ENCODE measurements at places on chromosomes 5 and 9.

GRCh38 chr9:137618105-137619067, at the start of gene EHMT1:
Gene EHMT1 (plus strand): TSS chr9:137619005. CDS start chr9:137619029, 24 bp downstream.
- DNase-seq, result peak; percentile 97

DNA sequence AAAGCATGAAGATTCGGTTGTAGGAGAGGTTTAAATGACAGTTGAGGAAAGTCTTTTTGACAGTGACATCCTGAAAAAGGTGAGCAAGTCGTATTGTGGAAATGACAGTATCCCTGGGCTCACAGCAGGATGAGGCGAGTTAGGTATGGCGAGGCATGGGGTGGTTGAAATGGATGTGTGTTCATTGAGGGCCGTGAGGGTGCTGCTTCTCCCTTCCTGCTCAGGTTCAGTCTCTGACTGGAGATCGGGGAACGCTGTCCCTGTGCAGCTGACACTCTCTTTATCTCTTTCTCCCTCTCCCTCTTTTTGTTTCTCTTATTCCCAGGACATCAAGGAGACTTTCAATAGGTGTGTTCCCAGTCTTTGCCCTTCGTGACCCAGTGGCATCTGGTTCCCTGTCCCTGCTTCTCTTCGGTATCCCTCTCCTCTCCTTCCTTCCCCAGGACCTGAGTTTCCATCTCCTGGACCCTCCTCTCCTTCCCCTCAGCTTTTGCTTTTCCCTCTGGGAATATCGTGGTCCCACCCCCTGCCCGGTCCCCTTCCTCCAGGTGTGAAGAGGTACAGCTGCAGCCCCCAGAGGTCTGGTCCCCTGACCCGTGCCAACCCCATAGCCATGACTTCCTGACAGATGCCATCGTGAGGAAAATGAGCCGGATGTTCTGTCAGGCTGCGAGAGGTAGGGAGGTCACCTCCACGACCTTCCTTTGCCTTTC, 10.2 kb downstream of the TRIM41 start:
- DNase-seq, result no peak

GRCh38 chr5:1754531-1755220, 45.0 kb downstream of the MRPL36 start:
- peak; percentile 53 for DNase-seq

- DNase-seq, result no peak
Measured at GRCh38 chr5:67402526-67402925, 205.9 kb upstream of the CD180 start.

DNA sequence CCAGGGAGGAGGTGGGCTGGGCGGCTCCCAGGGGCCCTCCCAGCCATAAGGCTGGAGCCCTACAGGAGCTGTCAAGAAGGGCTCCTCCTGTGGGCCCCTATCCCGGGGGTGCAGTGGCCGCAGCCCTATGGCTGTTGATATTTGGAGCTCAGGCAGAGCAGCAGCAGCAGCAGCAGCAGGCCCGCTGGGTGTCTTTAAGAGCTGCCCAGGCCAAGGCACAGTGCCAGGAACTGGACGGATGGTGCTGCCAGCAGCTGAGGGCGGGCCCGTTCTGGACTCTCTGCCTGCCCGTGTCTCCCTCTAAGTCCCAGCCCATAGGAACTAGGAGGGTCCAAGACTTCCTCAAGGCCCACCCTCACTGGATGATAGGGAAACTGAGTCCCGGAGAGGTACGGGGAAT, 3.6 kb downstream of the AK1 start:
- no peak for DNase-seq

GRCh38 chr9:135956802-135957174, 4.4 kb downstream of the UBAC1 start:
- DNase-seq, result no peak

- no peak for DNase-seq
Measured at GRCh38 chr9:83234541-83234940, 171.6 kb upstream of the RASEF start.

DNA sequence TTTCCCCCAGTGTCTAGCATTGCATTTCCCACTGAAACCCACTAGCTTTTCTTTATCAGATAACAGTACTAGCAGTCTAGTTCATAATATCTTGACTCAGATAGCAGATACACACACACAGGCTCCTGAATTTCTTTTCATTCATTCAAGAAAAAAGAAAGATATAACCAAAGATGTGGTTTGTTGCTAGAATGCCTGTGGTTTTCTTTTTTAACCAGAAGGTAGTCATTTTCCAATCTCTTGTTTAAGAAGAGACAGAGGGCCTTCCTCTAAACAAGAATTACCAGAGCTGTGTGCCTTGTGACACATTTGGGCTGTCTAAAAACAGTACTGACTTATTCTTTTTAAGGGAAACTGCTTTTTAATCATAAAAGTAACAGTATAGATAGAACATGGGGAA, 167.3 kb downstream of the PJA2 start:
- DNase-seq, result no peak

GRCh38 chr5:172647352-172648012, 6.4 kb downstream of the NEURL1B start:
- DNase-seq, result no peak

- DNase-seq, result no peak
Measured at GRCh38 chr5:141747152-141748141, 65.4 kb upstream of the ARAP3 start.

- DNase-seq, result no peak
Measured at GRCh38 chr9:86328156-86328555, 26.1 kb downstream of the TUT7 start.
